ENCODE measurements at places on chromosomes 5 and 9.

- peak; percentile 32 for DNase-seq
These were observed 118.0 kb downstream of the ESM1 start for GRCh38 chr5:54867310-54867944.

- DNase-seq, result no peak
These were observed 89.7 kb upstream of the SAP30L start for GRCh38 chr5:154356020-154356655.

DNA sequence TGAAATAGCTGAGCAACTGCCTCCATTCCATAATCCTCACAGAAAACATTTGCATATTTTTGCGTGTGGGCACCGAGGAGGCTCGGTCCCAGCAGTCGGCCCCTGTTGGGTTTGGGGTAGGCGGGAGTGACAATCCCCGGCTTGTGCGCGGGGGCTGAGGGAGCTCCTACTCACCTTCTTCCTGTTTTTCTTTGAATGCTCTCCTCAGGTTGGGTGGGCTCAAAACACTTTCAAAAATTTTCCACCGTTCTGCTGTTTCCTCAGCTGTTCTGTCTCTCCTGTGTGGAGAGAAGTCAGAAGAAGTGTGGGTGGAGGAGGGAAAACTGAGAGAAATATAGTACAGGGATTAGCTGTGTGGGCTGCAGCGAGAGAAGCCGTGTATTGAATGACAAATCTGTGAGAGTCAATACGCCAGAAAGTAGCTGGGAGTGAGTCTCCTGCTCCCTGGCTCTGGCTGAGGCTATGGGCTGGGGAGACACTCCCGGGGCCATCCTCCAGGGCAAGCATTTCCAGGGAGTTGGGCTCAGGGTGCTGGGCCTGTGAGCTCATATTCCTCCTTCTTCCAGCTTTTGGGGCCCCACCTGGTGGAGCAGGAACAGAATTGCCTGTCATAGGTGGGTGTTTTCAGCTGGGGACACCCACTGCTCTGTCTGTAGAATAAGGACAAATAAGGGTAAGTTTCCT is 84.7 kb downstream of the CMYA5 start:
- DNase-seq, result no peak

GRCh38 chr9:82553654-82554366 is 509.1 kb downstream of the RASEF start:
- DNase-seq, result no peak

- DNase-seq, result no peak
These were observed 1.3 kb downstream of the S1PR3 start for GRCh38 chr9:88992556-88992955.

GRCh38 chr5:150490754-150491153 is 17.2 kb upstream of the NDST1 start:
- no peak for DNase-seq

DNA sequence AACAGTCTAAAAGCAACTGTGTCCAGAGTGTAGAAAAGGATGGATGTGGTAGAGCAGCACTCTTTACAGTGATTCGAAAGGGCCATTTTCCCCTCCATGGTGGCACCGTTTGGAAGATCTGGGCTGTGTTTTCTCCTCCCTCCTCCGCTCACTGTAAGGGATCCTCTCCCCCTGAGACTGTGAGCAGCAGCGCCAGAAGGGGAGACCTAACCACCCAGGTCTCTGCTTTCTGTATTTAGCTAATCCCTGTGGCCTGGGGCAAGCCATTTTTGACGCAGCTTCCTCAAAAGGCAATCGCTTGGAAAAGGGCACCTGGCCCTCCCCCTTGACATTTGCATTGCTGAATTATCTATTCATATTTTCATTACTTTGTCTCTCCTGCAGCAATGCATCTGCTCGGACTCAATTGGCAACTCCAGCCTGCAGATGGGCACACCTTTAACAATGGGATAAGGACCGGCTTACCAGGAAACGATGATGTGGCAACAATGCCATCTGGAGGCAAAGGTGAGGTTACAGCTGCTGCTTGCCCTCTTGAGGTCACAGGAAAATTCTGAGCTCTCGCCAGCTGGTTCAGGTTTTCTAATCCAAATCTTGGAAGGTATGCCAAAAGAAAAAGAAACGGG is 244.3 kb upstream of the WWC1 start:
- peak; percentile 9 for DNase-seq

GRCh38 chr5:1751864-1752822 is 47.5 kb downstream of the MRPL36 start:
- no peak for DNase-seq

DNA sequence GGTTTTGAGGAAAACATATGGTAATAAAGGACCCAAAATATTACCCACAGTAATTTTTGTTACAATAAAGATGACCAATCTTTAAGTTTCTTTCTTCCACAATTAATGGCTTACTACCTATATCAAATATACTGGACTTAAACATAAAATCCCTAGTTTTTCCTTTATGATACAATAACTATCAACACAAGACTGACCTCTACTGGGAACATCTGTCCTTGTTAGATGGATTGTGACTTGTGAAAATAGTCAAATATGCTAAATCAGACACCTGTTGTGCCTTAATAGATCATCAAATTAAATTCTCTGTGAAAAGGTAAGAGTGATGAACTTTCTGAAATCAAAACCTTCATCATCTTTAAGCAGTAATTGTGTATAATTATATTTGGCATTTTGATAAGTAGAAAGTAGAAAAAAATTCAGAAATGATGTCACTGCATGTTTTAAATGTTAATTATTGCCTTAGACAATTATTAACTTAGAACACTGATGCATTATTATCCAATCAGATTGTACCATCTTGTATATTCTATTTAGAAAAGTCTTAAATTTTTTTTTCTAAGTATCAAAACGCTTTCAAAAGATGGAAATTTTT is 113.6 kb downstream of the DEPDC1B start:
- no peak for DNase-seq

- DNase-seq, result no peak
These were observed 16.9 kb downstream of the PANK3 start for GRCh38 chr5:168562279-168562678.

DNA sequence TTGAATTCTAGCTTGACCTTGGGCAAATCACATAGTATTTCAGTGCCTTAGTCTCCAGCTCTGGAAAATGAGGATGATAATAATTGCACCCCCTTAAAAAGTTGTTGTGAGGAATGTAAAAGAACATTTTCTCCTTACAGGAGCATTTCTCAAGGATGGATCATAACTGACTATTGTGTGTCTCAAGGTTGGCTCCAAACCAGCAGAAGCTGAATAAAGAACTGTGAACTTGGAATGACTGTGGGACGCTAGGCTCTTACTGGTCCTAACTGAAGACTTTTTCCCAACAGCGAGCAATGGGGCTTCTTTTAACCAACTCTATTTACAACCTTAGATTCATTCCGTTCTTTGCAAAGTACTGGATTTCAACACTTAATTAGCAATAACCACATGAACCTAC is 26.2 kb upstream of the GLRX start:
- no peak for DNase-seq

All from NCI-H510A treated with DMSO at 0.1 percent for 48 hours (cell line).